ENCODE measurements at places on chromosomes 16 and 17. TPM values are rescaled to one million over a fixed set of nuclear protein-coding genes. Genes with fewer than 3 reads are reported as not detected.

Gene TLCD1
- 3.1 TPM for total RNA-seq

GRCh38 chr17:3004925-3005324 is 58.5 kb downstream of the OR1D5 start:
- no peak for DNase-seq

DNA sequence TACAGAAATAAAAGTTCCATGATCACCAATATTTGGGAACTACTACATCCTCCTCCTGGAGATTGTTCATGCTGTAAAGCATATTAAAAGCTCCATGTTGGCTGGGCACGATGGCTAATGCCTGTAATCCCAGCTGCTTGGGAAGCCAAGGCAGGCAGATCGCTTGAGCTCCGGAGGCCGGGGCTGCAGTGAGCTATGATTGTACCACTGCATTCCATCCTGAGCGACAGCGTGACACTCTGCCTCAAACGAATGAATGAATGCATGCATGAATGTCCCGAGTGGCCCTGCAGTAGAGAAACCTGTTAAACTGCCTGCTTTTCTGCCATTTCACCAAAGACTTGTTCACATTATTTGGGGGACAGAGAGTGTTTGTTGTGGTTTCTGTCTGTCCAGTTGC is 15.0 kb downstream of the CNEP1R1 start:
- DNase-seq: no peak

GRCh38 chr16:30677931-30678585 is 19.8 kb downstream of the FBRS start:
- no peak for DNase-seq
